Fibroblast of skin of scalp (primary cell): ENCODE measurements at places on chromosomes 6 and 20.

- no peak for DNase-seq
Observed at GRCh38 chr6:133805876-133806275, 83.0 kb upstream of the TCF21 start.

GRCh38 chr6:44920952-44921491 lies 407.1 kb upstream of the RUNX2 start:
- DNase-seq = peak; percentile 26

DNA sequence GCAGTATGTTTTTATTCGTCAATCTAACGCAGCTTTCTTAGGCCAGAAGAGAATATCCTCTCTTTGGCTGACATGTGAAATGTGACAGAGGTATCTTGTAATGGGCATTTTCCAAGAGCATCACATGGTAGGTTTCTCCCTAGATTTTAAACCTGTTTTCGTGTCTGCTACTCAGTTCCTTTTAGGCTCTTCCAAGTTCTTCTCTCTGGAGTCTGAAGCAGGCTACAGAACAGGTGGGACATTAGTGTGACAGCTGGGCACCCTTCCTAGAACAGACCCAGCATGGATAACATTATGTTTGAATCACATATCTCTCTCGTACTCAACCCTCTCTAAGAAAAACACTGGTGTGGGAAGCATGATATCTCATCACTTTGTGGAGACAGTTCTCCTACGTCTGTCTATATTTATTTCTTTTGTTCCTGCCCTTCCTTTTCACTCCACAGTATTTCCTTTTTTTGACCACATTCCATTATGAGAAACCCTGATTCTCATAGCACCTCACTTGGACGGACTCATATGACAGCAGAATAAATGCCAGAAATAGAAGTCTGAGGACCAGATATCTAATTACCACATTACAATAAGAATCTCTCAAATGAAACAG lies 263.4 kb downstream of the NKAIN2 start:
- no peak for DNase-seq

- DNase-seq = peak; percentile 41
Observed at GRCh38 chr20:46681032-46681854, 8.0 kb downstream of the TP53RK start.

- no peak for DNase-seq
Observed at GRCh38 chr6:22613051-22613450, 43.7 kb downstream of the HDGFL1 start.

GRCh38 chr6:7341989-7342742 lies 29.2 kb upstream of the SSR1 start:
- DNase-seq = peak; percentile 36

DNA sequence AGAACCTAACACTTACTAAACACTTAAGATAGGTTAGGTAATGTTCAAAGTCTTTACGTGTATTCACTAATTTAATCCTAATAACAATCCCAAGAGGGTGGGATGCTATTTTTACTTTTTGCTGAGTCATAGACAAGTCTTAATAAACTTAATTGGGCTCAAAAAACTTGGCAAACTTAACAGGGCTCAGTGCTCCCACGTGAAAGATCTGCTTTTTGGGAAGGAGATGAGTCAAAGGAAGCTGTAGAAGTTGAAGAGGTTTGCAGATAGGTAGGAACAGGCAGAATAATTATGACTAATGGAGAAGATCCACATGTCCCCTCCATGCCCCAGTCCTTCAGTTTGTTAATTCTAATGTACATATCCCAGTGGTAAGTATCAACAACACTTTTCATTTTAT lies 44.5 kb upstream of the STMND1 start:
- peak; percentile 20 for DNase-seq

DNA sequence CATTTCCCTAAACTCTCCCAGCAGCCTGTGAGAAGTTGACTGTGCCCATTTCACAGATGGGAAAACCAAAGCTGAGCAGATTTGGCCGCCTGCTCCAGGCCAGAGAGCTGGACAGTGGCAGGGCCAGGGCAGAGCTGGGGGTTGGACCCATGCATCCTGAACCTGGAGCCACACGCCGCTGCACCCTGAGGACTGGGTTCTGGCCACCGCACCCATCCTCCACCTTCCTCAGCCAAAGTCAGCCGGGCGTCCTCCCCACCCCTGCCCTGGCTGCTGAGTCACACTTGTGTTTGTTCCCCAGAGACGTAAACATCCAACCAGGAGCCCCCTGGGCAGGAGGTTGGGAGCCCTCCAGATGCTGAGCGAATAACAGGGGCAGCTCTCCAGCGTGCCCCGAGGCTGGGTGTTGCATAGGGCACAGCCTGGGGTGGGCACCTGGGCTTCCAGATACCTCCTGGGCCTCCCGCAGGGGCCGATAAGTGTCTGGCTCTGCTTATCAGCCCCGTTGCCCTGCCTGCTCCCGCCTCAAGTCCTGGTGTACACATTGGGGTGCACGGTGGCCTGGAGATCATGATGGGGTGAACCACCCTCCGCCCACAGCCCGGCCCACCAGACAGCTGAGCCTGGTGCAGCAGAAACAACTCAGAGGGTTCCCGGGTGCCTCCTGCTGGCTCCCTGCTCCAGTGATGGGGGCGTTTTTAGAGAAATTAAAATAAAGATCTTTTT lies 23.8 kb downstream of the RBM38 start:
- no peak for DNase-seq

- peak; percentile 51 for DNase-seq
Observed at GRCh38 chr6:83221889-83222479, 28.8 kb downstream of the RWDD2A start.
